Stimulated activated CD4-positive, alpha-beta T cell treated with anti-CD3 and anti-CD28 coated beads, TNF-alpha, amount 100 ng/mL, for 4 hours (primary cell): ENCODE measurements at places on chromosomes 2 and 18.

- no peak for DNase-seq
These were observed 12.5 kb downstream of the ABCG8 start for GRCh38 chr2:43851011-43851980.

GRCh38 chr2:29269765-29270109, 154.5 kb downstream of the CLIP4 start:
- DNase-seq: no peak

GRCh38 chr18:8507915-8508705, 101.1 kb upstream of the RAB12 start:
- no peak for DNase-seq

GRCh38 chr2:106280722-106281446, 86.8 kb upstream of the UXS1 start:
- DNase-seq: no peak

GRCh38 chr2:69830045-69830905, 815 bp downstream of the GMCL1 start:
- DNase-seq: peak; percentile 3

DNA sequence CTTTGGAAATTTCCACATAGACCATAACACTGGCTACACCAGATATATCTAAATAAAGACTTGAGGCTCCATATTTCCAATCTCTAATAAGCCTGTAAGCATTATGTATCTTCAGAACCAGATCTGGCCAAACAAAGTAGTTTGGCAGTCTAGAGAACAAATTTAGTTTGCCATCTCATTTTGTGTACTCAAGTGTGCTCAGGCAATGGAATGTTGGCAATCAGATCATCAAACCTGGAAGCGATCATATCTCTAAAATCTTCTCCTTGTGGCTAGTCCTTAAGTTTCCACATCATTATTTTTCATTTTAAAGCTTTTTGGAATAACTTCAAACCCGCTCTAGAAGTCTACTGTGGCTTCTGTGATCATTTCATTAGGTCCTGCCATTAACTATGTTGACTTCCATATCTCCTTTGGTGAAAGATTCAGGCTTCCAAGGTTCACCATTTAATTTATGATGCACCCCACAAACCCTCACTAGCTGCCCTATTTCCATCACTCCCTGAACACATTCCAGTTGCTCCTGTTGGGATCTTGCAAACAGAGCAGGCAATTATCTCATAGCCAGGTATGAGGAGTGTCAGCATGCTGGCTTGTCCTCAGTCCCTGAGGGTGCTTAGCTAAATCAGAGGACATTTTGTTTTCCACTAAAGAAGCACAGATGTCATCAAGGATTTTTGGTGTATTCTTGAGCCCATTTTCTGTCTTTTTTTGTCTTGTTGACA, 46.2 kb downstream of the WDR75 start:
- no peak for DNase-seq

DNA sequence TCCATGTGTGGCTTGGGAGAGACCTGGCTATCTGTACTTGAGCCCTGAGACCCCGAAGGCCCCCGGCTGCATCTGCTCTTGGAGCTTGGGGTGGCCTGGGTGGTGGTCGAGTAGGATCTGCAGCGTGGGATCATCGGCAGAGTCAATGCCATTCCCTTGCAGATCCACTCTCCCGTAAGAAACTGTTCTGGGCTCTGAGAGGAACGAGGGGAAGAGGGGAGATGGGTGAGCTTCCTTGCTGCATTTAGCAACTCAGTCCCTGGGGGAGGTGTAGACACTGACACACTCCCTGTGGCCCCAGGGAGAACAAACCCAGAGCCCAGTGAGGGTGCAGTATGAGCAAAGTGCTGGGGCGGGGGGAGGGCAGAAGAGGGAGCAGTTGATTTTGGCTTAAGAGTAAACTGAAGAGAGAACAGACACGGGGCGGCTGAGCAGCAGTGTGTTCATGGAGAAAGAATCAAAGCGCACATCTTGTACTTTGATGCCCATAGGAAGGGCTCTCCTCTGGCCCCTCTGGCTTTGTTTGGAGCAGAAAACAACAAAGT, 8.5 kb downstream of the GREB1 start:
- no peak for DNase-seq

- no peak for DNase-seq
These were observed 53.2 kb upstream of the RAB27B start for GRCh38 chr18:54774981-54775665.

GRCh38 chr2:179226961-179227259, 37.7 kb downstream of the SESTD1 start:
- DNase-seq: no peak

- DNase-seq: no peak
These were observed 94.0 kb downstream of the BIRC6 start for GRCh38 chr2:32450851-32451250.

- DNase-seq: no peak
These were observed 80.8 kb upstream of the BZW1 start for GRCh38 chr2:200730960-200731359.

DNA sequence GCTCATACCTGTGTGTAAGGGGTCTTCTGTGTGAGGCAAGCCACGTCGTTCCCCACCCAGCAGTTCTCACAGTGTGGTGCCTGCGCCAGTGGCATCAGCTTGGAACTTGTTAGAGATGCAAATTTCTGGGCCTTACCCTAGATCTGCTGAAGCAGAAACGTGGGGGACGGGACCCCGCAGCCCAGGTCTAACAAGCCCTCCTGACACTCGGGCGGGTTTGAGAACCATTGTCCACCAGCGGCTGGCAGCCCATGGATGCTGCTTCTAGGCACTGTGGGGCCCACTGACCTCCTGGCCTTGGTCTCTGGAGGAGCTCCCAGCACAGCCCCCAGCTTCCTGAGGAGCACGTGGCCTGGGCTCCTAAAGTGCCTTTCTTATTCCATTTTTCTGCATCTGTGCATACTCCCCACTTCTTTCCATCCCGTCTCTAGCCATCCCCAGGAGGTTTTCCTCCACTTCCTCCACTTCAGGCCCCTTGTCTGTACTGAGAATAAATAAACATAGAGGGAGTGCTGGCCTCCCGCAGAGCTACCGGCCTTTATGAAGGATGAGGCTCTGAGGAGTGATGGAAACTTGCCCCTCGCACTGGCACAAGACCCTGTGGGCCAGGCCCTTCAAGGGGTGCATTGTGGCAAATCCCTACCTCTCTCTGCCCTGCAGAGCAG, 94.3 kb downstream of the GALR1 start:
- no peak for DNase-seq

DNA sequence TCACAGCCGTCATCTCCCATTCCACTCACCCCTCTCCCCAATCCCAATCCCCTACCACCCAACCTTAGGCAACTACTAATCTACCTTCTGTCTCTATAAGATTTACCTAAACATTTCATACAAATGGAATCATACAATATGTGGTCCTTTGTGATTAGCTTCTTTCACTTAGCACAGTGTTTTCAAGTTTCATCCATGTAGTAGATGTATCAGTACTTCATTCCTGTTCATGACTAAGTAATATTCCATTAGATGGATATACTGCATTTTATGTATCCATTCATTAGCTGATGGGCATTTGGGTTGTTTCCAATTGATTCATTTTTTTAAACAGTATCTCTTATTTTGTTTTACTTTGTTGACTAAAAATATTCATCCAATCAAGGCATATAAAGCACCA, 109.6 kb downstream of the CDH2 start:
- no peak for DNase-seq

- no peak for DNase-seq
These were observed 640.2 kb upstream of the SYT4 start for GRCh38 chr18:43917520-43917919.

- DNase-seq: no peak
These were observed 80.7 kb downstream of the LYPD1 start for GRCh38 chr2:132589111-132589830.

DNA sequence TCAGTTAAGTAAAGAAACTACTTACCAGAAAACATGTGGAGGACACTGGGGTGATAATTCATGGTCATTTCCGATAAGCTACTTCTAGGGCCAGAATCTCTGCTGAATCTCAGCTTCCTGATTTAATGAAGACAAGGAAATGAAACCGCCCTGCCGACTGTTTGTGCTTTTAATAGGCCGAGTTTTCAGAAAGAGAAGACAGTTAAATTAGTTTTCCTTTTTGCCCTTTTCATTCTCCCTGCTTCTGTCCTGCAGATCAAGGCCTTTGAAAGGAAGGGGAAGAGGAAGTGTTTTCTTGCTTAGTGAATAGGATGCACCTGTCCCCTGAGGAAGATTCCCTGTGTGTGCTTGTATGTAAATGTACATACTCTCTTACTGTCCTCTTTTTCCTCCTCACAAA, 126.6 kb downstream of the SH3RF3 start:
- no peak for DNase-seq

GRCh38 chr2:64657411-64657810, 3.7 kb upstream of the SERTAD2 start:
- no peak for DNase-seq

GRCh38 chr18:55550471-55550870, 37.5 kb downstream of the TCF4 start:
- DNase-seq: no peak

- DNase-seq: no peak
These were observed 18.9 kb upstream of the DLX1 start for GRCh38 chr2:172066394-172066886.
